Immature natural killer cell (primary cell): ENCODE measurements at places on chromosomes 12 and 14. TPM values are rescaled to one million over a fixed set of nuclear protein-coding genes. Genes with fewer than 3 reads are reported as not detected.
A peak's percentile ranks its signal among the peaks of the same experiment; 100 is the strongest.

The LRP1-AS gene
- not detected for polyA plus RNA-seq

The HOXC12 gene
- polyA plus RNA-seq = not detected

The RD3L gene
- polyA plus RNA-seq = not detected

The CCDC196 gene
- not detected for polyA plus RNA-seq

The TAS2R30 gene
- not detected for polyA plus RNA-seq

GRCh38 chr12:108559007-108559655 is 1.8 kb downstream of the SART3 start:
- DNase-seq = no peak
- H3K27me3 ChIP-seq = peaks cover 6% of the 10 kb centered on the region

DNA sequence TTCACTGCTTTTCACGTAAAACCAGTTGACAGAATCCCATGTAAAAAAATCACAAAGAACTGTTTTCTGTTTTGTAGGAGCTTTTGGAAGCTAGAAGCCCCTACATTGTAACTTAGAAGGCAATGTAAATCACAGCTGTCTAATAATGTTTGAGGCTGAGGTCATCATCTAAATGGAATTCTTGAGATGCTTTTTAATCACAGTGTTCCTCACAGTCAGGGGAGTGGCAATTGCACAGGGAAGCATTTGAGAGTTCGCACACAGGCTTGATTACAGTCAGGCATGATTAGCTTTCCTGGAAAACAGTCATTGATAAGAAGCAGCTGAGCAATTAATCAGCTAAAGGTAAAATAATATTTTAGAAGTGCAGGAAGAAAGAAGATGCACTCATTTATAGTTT is 2.9 kb downstream of the SLC17A8 start:
- H3K36me3 ChIP-seq = no peaks in the 10 kb centered on the region
- no peaks in the 10 kb centered on the region for H3K4me1 ChIP-seq
- no peak for DNase-seq
- no peak overlapping the region for H3K27ac ChIP-seq
- H3K4me3 ChIP-seq = no peak overlapping the region
- peaks cover 6% of the 10 kb centered on the region for H3K27me3 ChIP-seq

DNA sequence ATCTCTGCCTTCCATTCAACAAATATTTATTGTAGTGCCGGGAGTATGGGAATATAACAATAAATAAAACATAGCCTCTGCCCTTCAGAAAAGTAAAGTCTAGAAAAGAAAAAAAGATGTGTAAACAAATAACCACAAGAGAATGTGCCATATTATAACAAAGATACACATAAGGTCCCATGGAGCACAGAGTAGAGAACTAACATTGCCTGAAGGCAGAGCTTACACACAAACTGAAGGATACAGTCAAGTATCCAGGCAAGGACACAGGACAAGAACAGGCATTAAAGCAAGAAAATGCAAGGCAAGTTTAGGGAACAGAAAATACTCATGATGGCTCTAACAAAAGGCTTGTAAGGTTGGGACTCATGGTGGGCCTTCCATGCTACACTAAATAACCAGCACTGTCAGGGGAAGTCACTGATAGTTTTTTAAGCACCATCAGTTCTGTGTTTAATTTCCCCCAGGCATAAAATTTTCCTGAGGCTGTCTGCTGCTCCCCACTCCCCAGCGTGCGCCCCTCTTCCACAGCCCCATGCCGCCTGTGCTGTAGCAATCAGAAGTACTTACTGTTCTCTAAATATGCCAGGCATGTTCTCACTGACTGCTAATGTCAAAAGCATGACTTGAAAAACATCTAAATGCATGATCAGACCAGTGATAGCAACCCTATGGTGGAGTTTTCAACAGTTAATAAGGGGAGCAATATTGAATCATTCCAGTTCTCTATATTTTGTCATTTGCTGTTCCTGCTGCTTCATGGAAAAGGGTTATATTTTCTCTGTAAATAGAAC is 77.8 kb downstream of the ANKS1B start:
- no peak overlapping the region for H3K27ac ChIP-seq
- H3K27me3 ChIP-seq = peaks cover 2% of the 10 kb centered on the region
- no peak overlapping the region for H3K4me3 ChIP-seq
- no peaks in the 10 kb centered on the region for H3K36me3 ChIP-seq
- DNase-seq = no peak
- H3K4me1 ChIP-seq = no peaks in the 10 kb centered on the region

DNA sequence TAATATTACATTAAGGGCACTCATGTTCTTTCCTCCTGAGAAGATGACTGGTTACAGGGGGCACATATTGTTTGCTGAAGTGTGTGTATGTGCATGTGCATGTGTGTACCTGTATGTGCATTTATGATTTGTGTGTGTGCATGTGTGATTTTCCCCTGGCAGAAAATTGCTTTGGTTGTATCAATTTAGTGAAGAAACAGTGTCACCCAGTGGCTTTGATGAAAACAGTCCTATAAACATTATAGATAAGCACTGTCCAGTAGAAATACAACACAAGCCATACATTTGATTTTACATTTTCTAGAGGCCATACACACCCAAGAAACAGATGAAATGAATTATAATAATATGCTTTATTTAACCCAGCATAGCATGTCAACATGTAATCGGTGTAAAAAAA is 8.6 kb downstream of the PDE3A start:
- H3K27me3 ChIP-seq = peaks cover 11% of the 10 kb centered on the region
- no peak overlapping the region for H3K27ac ChIP-seq
- H3K4me1 ChIP-seq = no peaks in the 10 kb centered on the region
- H3K36me3 ChIP-seq = no peaks in the 10 kb centered on the region
- H3K4me3 ChIP-seq = no peak overlapping the region
- no peak for DNase-seq

- H3K4me1 ChIP-seq = peaks cover 12% of the 10 kb centered on the region
- no peak overlapping the region for H3K27ac ChIP-seq
- H3K27me3 ChIP-seq = peaks cover 1% of the 10 kb centered on the region
- no peak for DNase-seq
- no peak overlapping the region for H3K4me3 ChIP-seq
These were observed 64.7 kb downstream of the BTG1 start for GRCh38 chr12:92080911-92081285.

DNA sequence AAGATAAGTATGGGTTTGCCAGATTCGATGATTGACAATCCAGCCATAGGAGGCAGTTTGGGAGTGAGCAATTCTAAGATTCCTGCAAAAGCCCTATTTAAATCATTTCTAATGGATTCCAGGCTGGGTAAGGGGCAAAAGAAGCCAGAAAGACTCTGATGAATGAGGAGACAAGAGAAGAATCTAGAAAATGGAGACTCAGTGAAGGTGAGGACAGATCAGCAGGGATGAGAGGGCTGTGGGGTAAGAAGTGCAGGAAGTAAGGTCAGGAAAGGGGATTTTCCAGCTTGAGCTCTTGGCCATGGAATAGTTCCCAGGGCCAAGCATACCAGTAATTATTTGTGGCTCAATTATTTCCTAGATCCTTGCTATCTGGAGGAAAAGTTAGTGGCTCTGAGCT is 87.3 kb downstream of the TMX1 start:
- H3K4me3 ChIP-seq = no peak overlapping the region
- H3K4me1 ChIP-seq = no peaks in the 10 kb centered on the region
- peaks cover 10% of the 10 kb centered on the region for H3K27me3 ChIP-seq
- no peak overlapping the region for H3K27ac ChIP-seq

DNA sequence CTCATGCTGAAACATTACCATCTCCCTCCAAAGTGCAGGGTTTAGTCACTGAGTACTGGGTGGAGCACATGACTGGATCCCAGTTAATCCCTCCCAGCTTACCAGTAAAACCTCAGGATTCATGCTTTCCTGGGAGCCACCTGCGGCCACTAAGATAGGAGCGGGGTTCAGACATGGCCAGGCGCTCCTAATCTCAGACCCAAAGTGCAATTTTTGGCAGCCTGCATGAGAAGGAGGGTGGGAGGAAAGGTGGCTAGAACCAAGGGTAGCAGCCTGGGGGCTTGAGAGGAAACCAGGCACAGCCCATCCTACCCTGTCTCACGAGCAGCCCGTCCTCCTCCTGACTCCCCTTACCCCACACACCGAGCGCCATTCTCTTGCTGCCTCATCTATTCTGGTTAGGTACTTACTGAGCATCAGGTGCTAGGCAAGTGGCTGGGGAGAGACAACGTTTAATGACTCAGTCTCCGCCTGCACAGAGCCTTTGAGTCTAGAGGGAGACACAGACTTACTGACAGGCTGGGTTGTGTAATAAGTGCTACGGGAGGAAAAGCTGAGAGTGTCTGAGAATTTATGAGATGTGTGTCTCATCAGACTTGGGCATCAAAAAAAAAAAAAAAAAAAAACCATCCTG is 9.9 kb downstream of the GPRC5A start:
- H3K36me3 ChIP-seq = no peaks in the 10 kb centered on the region
- H3K4me3 ChIP-seq = no peak overlapping the region
- no peaks in the 10 kb centered on the region for H3K4me1 ChIP-seq
- peaks cover 6% of the 10 kb centered on the region for H3K27me3 ChIP-seq

DNA sequence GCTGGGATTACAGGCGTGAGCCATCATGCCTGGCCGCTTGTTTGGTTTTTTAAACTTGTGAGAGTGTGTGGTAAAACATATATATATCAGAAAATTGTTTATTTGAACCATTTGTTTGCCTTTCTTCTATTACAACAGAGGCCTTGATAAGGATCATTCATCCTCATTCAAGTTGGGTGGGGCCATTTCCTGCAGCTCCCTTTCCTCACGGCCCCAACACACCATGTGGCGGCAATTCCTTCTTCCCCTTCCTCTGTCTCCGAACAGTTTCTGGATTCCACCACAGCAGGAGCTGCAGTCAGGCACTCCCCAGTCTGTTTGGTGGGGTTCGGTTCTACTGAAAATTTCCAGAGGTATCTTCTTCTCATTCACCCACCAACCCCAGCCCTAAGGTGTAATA is 42.0 kb upstream of the RASSF3 start:
- H3K27me3 ChIP-seq = peaks cover 3% of the 10 kb centered on the region
- H3K4me3 ChIP-seq = no peak overlapping the region
- H3K36me3 ChIP-seq = no peaks in the 10 kb centered on the region
- H3K4me1 ChIP-seq = no peaks in the 10 kb centered on the region
- no peak overlapping the region for H3K27ac ChIP-seq
- no peak for DNase-seq

DNA sequence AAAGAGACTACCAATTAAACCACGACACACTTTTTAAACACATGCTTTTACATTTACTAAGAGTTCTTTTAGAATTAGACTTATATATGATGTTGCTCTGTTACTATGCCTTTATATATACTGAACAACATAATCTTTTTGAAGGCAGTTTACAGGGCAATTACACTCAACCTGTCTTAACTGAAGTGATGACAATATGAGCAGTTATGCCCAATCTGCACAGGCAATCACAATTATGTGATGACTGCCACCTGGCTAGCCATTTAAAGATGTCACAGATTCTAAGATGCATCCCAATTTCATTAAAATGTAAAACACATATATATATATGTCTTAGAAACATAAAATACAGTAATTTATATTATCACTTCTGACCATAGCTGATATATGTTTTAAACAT is 112.6 kb downstream of the STXBP6 start:
- H3K27me3 ChIP-seq = peaks cover 2% of the 10 kb centered on the region
- no peak overlapping the region for H3K4me3 ChIP-seq

- H3K4me3 ChIP-seq = no peak overlapping the region
- H3K27ac ChIP-seq = no peak overlapping the region
- no peaks in the 10 kb centered on the region for H3K36me3 ChIP-seq
- no peak for DNase-seq
These were observed 232.9 kb downstream of the PCNX1 start for GRCh38 chr14:71140157-71140556.

DNA sequence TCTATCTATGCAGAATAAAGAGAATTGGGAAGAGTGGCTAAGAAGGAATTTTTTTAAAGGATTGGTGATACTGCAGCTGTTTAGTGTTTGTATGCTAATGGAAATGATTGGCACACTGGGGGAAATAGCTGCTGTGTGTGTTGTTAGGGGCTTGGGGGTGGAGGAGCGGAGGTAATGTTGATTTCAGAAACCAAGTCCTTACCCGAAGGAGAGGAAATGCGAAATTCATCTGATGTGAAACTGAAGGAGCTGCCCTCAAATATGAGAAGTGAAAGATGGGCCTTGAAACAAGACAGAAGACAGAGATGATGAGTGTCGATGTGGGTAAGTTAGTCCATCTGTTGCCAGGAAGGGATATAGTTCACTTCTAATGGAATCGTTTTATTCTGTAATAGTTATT is 21.2 kb upstream of the RNASE12 start:
- H3K27ac ChIP-seq = no peak overlapping the region
- no peaks in the 10 kb centered on the region for H3K36me3 ChIP-seq
- peaks cover 14% of the 10 kb centered on the region for H3K4me1 ChIP-seq

DNA sequence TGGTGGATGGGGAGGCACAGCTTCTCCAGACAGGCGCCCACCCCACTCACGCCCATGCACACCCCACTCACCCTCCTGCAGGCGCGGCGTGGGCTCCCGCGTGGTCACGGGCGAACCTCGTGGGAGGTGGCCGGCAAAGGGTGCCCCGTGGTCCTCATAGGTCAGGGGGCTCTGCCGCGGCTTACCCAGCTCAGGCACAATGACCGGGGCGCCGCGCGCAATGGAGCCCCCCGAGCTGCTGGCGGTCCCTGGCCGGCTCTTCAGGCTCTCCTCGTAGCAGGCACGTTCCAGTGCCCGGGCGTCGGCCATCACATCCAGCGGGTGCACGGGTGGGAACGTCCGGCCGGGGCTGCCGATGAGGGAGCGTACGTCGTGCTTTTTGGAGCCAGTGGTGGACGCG is 49.6 kb downstream of the RFLNA start:
- H3K27me3 ChIP-seq = peaks cover 2% of the 10 kb centered on the region
- no peak overlapping the region for H3K27ac ChIP-seq
- H3K4me1 ChIP-seq = no peaks in the 10 kb centered on the region
- no peak overlapping the region for H3K4me3 ChIP-seq
- H3K36me3 ChIP-seq = peaks cover 16% of the 10 kb centered on the region

GRCh38 chr14:56555921-56556570 is 23.6 kb upstream of the TMEM260 start:
- peaks cover 8% of the 10 kb centered on the region for H3K27me3 ChIP-seq
- DNase-seq = no peak
- no peak overlapping the region for H3K27ac ChIP-seq

DNA sequence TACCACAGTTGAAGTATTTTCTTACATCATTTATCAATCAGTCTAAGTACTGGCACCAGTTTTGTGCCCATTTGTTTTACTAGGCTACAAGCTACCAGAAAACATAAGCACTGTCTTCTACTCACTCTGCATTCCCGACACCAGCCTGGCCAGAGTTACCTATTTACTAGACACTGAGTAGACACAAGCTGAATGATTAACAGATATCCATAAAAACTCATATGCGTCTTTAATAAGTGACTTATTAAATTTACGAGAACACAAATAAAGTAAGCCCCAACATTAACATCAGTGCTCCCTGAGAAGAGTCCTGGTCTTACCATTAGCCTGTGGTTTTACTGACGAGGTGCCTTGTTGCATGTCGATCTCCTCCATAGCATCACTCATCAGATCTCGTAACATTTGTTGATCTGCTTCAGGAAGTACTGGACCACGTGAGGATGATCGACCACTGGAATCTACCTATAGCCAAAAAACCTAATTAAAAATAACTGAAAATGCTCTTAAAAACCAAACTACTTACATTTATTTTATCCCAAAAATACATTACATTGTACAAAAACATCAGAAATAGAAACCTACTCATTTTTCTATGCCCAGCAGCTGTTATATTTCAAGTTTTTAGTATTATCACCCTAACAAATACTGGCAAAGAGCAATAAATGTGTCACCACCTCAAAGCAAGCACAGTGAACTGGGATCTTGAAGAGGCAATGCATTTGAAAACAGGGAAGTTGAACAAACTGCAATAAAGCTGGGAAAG is 53.3 kb downstream of the BDKRB1 start:
- no peaks in the 10 kb centered on the region for H3K27me3 ChIP-seq
- no peak overlapping the region for H3K4me3 ChIP-seq
- no peak for DNase-seq
- H3K4me1 ChIP-seq = no peaks in the 10 kb centered on the region
- no peak overlapping the region for H3K27ac ChIP-seq

GRCh38 chr12:93571365-93571924 is 1.0 kb upstream of the SOCS2 start:
- DNase-seq = peak; percentile 63
- peaks cover 20% of the 10 kb centered on the region for H3K36me3 ChIP-seq
- peaks cover 5% of the 10 kb centered on the region for H3K27me3 ChIP-seq
- peaks cover 29% of the 10 kb centered on the region for H3K4me1 ChIP-seq
- H3K27ac ChIP-seq = peak overlapping the region; percentile 28
- peak overlapping the region; percentile 94 for H3K4me3 ChIP-seq
